A549 (cell line): ENCODE measurements at places on chromosomes 7 and 10.

DNA sequence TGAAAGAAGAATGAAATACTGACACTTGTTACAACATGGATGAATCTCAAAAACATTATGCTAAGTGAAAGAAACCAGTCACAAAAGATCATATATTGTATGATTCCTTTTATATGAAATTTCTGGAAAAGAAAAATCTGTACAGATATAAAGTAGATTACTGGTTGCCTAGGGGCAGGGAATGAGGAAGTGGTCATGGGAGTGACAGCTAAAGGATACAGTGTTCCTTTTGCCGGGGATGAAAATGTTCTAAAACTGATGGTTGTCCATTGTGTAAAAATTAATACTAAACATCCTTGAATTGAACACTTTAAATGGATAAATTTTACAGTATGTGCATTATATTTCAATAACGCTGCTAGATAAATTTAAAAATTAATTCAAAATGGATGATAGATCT is 25.1 kb downstream of the ALOX5 start:
- DNase-seq = no peak

GRCh38 chr7:75711076-75711475 is 27.7 kb downstream of the HIP1 start:
- DNase-seq = no peak

- DNase-seq = no peak
Measured at GRCh38 chr10:129464251-129464650, 2.8 kb upstream of the MGMT start.

DNA sequence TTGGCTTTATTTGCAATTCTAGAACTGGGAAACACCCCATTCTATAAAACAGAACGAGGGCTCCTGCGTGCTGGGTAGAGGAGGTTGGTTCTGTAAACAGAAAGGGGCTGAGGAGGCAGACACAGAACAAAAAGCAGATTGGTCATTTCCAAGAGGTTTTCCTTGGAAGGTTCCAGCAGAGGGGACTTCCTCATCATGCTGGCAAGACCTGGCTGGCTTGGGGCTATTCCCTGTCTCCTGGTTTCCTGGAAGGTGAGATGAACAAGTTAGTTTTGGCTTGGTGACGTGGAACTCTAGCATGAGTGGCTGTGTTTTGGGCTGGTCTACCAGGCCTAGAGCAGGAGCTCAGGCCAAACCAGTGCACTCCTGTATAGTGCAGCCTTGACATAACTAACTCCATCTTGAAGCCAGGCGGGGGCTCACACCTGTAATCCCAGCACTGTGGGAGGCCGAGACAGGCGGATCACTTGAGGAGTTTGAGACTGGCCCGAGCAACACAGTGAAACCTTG is 26.1 kb upstream of the DNAJB6 start:
- DNase-seq = no peak

DNA sequence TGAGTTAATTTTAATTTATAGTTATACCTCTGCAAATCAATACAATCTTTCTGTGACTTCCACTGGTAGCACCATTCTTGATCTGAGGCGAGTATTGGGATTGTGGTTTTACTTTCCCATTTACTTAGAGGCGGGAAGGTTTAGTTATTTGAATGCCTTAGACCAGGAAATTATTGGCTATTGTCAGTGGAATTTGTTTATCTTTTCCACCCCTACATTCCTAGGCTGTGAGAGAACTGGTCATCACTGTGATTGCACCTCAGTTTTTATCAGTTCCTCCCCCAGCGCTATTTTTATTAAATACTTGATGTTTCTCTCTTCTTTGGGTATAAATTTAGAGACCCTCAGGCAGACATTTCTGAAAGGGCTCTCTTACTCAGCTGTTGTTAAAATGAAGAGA is 29.9 kb downstream of the CDK14 start:
- DNase-seq = no peak

DNA sequence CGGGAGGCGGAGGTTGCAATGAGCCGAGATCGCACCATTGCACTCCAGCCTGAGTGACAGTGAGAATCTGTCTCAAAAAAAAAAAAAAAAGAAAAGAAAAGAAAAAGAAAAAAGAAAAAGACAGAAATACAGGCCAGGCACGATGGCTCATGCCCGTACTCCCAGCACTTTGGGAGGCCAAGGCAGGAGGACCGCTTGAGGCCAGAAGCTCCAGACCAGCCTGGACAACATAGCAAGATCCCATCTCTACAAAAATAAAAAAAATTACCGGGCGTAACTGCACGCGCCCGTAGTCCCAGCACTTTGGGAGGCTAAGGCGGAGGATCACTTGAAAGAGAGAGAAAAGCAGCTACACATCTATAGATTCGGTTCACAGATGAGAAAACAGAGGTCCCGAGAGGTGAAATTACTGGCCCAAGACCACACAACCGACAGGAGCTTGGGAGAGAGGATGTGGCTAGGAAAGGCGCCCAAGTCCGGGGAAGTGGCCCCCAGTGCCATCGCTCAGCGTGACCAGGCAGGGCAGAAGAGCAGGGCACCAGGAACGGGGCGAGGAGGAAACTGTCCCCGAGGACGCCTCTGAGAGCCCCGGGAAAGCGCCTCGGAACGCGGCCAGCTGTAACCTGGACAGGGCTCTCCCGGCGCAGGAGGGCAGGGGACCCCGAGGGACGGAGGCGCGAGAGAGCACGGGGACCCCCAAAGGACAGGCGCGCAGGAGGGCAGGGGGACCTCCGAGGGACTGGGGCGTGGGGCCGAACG is 612 bp downstream of the SNX8 start:
- DNase-seq = peak; percentile 28

GRCh38 chr7:33666531-33666930 is 238.8 kb upstream of the BMPER start:
- DNase-seq = no peak

DNA sequence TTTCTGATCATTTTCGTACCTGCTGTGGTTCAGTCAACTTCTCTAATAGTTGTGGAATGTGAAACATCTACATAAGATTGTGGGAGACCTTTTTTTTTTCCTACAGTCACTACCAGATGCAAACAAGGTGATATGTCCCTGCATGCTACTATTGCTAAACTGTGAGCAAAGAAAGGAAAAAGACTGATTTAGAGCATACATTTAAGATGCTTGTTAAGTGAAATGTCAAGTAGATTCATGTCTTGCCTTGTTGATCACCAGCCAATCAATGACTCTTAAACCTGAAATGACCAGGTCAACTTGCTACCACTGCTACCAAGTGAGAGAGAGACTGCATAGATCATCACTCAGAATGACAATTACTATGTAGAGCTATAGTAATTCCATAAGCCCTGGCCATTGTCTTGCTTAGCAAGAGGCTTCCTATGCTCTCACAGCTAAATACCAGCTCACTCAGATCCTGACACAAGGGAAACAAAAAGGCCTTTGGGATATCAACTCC is 84.3 kb upstream of the SKAP2 start:
- DNase-seq = no peak

- DNase-seq = no peak
Measured at GRCh38 chr10:106511917-106512316, 652.6 kb downstream of the SORCS1 start.

GRCh38 chr7:45224832-45225231 is 67.2 kb downstream of the RAMP3 start:
- no peak for DNase-seq

DNA sequence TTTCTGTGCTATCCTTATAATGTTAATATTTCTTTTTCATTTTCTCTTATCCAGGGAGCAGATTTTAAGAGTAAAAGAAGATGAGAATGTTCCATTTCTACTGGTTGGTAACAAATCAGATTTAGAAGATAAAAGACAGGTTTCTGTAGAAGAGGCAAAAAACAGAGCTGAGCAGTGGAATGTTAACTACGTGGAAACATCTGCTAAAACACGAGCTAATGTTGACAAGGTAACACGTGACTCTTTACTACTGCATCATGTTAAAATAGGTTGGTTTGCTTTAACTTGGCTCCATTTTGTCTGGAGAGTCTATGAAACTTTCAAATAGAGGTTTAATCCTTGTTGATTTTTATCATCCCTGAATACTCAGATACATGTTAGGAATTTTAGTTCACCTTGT is 73.3 kb downstream of the RALA start:
- no peak for DNase-seq

DNA sequence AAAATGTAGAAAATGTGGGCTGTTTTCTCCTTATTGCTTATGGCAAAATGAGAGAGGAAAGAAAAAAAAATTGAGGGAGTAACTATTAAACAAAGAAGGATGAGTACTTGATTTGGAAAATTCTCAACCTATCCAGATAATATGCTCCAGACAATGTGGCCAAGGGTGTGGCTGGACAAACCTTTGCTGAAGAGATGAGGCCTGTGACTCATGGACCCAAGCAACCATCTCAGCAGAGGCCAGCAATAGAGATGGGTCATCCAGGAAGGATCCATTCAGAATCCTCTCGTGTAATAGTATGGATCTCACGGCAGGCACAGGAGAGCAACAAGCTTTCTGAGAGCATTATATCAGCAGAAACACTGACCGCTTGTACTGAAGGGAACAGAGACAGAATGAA is 120.3 kb upstream of the CELF2 start:
- no peak for DNase-seq

DNA sequence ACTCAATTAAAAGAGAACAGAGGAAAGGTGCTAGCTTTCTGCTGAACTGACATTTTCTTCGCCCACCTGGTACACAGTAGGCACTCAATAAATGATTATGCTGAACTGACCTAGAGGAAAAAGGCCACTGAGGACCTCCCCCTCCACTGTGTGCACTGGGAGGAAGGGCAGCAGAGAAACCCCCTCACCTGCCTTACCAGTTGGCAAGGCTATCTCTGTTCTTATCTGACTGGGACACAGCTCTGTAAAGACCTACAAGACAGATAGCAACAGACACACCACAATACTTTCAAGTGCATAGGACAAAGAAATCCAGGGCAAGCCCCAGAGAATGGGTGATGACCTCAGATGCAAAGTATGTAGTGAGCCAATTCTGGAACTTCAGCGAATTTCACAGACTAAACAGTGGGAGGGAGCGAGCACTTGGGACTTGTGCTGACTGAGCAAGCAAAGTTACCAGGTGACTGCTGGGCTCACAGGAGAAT is 30.4 kb downstream of the PDLIM1 start:
- peak; percentile 62 for DNase-seq

DNA sequence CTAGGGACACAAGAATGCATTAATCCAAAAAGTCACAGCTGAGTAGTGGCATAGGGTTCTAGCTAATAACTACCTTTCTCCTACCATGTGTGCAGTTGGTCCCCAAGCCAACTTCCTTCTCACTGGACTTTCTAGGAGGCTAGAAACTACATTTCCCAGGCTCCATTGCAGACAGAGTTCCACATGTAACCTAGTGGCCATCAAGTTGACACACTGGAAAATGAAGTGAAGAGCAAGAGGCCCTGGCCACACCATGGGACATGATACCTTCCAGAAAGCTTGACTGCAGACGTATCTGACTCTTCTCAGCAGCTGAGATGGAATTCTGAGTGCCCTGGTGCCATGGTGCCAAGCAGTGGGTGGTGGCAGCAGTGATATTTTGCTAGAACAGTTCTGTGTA is 49.8 kb upstream of the TMEM273 start:
- DNase-seq = no peak
